ENCODE measurements at places on chromosomes 12 and 14.

- peak; percentile 39 for DNase-seq
Observed at GRCh38 chr12:127108360-127109215, 1158.4 kb upstream of the TMEM132C start.

DNA sequence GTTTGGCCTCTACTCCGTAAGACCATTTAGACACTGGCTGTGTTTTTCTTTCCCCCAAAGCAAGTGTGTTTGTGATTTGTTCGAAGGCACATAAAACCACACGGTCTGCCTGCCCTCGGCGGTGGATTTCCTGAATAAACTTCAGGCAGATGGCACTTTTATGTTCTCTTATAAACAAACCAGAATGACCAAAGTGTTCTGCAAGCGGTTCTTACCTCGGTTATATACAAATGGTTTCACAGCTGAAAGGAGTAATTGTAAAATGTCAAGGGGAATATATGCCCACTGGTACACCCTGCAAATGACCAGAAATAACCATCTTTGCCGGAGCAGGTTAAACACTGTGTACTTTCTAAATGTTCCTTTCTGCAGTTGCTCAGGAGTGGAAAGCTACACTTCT, 1475.8 kb upstream of the TMEM132C start:
- DNase-seq: no peak

GRCh38 chr12:42325326-42325652, 605 bp downstream of the ZCRB1 start:
- DNase-seq: no peak

GRCh38 chr14:59704054-59704645, 127.5 kb upstream of the CCDC175 start:
- no peak for DNase-seq

DNA sequence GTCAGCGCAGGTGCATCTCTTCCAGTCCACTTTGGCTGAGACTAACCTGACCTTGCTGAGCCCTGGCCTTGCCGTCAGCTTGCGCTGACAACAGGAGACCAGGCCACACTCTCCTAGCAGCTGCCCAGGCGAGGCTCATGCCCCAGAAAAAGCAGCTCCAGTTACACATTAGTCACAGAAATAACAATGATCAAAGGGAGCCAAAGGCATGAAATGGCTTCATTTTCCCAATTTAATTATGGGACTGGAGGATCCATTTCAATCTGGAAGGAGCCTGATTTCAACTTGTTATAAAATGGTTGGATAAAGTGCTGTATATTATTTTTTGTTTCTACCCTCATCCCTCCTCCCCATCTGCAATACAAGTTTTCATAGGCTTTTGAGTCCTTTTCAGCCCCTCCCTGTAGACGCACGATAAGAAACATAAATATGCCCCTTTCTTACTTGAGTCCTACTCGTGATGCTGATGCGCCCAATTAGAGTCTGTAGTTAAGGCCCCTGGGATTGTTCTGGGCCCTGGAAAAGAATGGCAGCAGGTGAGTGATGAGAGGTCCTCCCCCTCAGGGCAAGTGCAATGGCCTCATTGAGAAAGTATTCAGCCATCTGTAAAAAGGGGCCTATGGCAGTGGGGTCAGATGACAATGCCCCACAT, 376.0 kb downstream of the C12orf75 start:
- no peak for DNase-seq

GRCh38 chr14:54251356-54251755, 145.5 kb upstream of the CDKN3 start:
- DNase-seq: no peak

GRCh38 chr12:76531056-76531455, 28.5 kb downstream of the OSBPL8 start:
- no peak for DNase-seq

GRCh38 chr12:33763331-33763730, 259.0 kb upstream of the ALG10 start:
- no peak for DNase-seq

DNA sequence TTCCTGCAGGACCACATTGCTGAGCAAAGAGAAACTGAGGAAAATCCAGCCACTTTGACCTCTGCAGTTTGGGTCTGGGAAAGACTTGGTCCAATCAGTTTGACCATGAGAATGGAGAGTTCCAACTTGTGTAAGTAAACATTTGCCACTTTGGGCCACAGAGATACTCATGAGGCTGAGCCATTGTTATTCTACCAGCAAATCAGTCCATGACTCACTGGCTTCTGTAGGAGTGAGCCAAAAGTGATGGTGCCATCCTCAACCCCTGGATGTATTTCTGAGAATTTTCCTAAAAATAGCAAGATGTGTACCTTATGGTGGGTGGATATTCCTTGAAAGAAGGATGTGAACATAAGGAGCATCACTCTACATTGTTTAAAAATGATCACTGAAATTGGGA, 192.9 kb upstream of the OR4E1 start:
- DNase-seq: no peak

DNA sequence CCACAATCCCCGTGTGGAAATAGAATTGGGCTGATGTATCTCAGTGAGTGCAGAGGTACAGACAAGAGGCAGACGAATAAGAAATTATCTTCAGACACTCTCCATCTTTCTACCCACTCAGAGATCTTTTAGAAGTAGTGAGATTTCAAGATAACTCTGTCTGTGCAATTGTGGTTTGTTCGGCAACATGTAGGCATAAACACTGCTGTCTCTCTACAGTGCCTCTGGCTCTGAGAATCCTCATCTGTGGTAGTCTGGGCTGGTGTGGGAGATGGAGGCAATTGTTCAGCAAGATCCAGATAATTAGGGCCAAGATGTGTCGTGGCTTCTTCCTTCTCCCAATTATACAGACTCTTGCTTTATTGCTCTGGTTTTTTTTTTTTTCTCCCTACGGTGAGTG, 3.1 kb downstream of the HOXC13 start:
- no peak for DNase-seq

GRCh38 chr12:32360956-32361355, 38.4 kb upstream of the FGD4 start:
- no peak for DNase-seq

DNA sequence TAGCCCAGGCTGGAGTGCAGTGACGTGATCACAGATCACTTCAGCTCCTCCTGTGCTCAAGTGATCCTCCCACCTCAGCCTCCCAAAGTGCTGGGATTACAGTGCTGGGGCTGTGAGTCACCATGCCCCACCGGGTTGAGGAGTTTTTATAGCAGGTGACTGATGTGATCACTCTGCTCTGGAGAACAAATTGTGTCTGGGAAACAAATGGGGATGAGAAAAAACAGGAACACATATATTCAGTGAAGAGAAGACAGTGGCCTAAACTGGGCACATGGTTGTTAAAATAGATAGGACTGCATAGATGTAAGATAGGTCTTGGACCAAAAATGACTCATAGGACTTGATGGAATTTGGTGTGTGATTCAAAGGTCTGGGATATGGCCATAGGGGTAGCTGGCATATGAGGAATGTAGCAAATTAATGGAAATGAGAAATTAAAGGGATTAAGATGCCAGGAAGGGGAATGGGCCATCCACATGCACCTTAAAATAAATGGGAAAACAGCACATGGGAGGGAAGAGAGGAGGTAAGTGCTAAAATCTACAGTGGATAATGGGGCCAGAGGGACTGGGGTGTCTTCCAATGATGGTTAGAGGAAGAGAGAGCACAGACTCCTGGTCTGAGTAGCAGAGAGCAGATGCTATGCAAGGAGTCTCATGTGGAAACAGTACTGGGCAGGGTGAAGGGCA, 11.2 kb downstream of the BCAT1 start:
- no peak for DNase-seq

- DNase-seq: no peak
Observed at GRCh38 chr12:89228491-89228890, 123.8 kb downstream of the DUSP6 start.

GRCh38 chr12:3931776-3932175, 58.6 kb upstream of the PARP11 start:
- DNase-seq: no peak

GRCh38 chr12:89501793-89502192, 22.8 kb downstream of the GALNT4 start:
- no peak for DNase-seq

GRCh38 chr12:55797550-55797949, 20.0 kb downstream of the SARNP start:
- DNase-seq: no peak

DNA sequence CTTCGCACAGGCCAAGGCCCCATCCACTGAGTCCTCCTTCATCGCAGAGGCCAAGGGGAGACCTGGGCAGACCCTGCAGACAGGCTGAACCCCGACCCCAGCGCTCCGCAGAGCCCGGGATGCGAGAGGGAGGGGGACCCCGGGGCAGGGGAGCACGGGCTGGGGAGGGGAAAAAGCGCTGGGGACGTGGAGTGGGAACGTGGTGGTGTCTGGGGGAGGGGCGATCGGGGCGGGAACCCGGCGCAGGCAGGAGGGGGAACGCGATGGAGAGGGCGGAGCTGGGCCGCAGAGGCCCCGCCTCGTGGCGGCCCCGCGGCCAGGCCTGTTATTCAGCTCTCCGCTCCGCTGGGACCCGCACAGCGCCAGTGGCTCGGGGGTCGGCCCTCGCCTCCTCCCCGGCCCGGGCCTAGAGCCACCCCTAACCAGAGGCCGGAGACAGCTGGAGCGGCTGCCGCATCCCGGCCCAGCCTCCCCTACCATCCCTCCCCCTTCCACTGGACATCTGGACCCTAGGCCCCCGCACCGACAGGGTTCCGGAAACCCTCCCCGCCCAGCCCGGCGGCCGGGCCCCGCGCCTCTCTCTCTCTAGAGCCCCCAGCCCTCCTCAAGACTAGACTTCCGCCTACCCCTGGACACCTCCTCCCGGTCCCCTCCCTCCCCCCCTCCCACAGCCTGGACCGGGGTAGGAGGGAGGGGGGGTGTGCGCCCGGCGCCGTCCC, at the start of gene ARHGEF25:
Gene ARHGEF25, plus strand, starts transcription at position 328 of the 719 bp plus-strand sequence. CDS start 460 bp downstream, outside the sequence.
- no peak for DNase-seq

DNA sequence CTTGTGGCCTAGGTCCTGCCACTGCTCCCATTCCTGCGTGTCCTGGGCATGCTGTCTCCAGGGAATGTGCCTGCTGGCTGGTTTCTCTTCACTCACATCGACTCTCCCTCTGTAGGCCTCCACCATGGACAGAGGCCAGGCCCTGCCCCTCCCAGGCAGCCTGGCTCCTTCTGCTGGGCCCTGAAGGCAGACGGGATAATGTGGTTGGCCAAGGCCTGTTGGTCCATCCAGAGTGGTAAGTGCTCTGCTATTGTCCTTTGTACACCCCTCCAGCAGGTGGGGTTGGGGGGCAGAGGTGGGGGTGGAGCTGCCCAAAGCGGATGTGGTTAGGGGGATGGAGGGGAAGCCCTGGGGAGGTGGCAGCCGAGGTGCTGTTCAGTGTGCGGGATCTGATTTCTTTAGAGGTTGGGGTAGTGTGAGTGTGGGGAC, 9.5 kb upstream of the NR4A1 start:
- no peak for DNase-seq

GRCh38 chr12:94648578-94648977, 1.8 kb downstream of the TMCC3 start:
- DNase-seq: no peak

GRCh38 chr12:69580074-69580473, 5.2 kb upstream of the CCT2 start:
- no peak for DNase-seq

- DNase-seq: no peak
Observed at GRCh38 chr12:32272465-32272864, 126.9 kb upstream of the FGD4 start.

- DNase-seq: no peak
Observed at GRCh38 chr12:125583071-125583470, 517.8 kb downstream of the AACS start.

- DNase-seq: no peak
Observed at GRCh38 chr12:12919666-12920435, 28.5 kb downstream of the GPRC5A start.

GRCh38 chr14:56854325-56854724, 44.0 kb upstream of the OTX2 start:
- peak; percentile 61 for DNase-seq

DNA sequence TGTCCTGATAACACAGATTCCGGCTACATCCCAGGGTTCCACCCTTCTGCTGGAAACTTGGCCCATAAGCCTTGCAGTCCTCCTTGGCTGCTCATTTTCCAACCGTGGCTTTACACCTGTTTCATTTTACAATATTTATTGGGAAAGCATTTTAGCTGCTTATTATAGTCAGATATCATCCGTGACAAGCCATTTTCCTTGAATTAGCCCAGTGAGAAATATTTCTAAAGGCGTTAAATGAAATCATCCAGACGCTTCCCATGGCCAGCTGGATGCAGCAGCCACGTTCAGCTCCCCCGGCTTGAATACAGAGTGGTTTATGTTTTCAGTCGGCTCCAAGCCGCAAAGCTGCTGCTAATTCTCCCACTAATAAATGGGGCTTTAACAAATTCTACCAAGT, 245.0 kb upstream of the PELI2 start:
- no peak for DNase-seq

DNA sequence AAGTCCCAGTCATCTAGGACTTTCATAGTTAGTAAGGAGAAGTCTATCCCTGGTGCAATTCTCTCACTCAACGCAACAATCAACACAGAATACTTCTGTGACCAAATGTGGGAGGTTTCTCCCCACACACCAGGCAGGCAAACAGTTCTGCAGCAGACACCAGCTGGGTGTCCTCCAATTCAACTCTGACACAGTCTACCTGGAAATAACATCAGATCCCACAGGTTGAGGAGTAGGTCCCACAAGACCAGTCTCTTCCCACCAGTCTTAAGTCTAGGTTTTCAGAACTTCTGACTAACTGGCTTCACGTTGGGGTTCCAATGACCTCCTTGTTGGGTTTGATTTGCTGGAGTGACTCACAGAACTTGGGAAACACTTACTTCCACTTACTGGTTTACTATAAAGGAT, 14.8 kb downstream of the ACOT6 start:
- no peak for DNase-seq

GRCh38 chr14:100807979-100808734, 17.8 kb upstream of the MEG3 start:
- DNase-seq: no peak

- DNase-seq: no peak
Observed at GRCh38 chr12:75327642-75328041, 2.5 kb downstream of the CAPS2 start.

DNA sequence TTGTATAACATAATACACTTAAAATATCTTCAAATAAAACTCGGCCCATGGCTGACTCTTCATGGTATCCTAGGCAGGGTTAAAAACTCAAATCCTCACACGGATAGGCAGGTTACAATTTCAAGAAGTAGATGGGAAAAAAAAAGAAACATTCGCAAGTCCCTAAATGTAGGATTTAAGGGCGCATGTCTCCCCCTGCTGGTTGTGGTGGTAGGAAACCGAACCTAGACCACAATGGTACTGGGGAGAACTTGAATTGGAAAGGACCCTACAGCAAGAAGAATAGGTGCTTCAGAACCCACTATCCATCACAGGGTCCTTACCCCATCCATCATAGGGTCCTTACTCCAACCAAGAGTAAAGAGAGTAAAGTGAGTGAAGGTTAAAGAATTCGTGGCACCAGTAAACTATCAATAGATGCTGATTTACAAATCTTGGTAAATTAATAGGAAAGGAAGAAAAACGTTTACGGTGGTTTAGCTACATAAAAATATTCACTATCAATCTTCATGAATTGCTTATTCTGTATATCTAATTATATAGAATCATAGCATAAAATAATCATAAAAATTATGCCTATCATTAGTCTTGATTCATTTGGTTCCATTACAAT, 3.3 kb upstream of the CIPC start:
- peak; percentile 34 for DNase-seq

GRCh38 chr12:20704860-20705259, 9.7 kb downstream of the SLCO1C1 start:
- DNase-seq: no peak

- no peak for DNase-seq
Observed at GRCh38 chr12:108337235-108338223, 1.6 kb downstream of the CMKLR1 start.

Data from NCI-H2029 treated with DMSO at 0.1 percent for 48 hours (cell line).